ENCODE measurements at places on chromosomes 3 and 15. TPM values are rescaled to one million over a fixed set of nuclear protein-coding genes. Genes with fewer than 3 reads are reported as not detected.

Gene HGD
- total RNA-seq: 2.0 TPM

Gene IL17RB
- 0.36 TPM for total RNA-seq

- no peak for DNase-seq
Measured at GRCh38 chr3:134020135-134020680, 9.5 kb downstream of the SLCO2A1 start.

GRCh38 chr15:88729581-88729980 lies 73.7 kb upstream of the ACAN start:
- DNase-seq: no peak

Data from CD4-positive, alpha-beta T cell (primary cell).